COLO829 (cell line): ENCODE measurements at places on chromosomes 12 and 14.

DNA sequence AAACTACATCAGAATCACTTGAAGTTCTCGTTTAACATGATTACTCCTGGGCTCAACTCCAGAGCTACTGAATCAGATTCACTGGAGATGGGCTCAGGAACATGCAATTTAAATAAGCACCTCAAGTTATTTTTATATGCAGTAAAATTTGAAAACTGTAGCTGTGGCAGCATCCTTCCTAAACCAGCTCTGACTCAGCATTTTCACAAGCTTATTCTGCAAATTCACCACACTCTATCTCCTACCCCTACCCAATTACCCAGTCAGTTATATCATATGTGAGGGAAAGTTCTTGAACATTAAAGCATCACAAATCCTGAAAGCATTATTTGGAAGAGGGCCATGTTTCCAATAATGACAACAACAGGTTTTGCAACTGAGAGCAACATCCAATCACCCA lies 24.2 kb upstream of the LRRC9 start:
- no peak for DNase-seq

DNA sequence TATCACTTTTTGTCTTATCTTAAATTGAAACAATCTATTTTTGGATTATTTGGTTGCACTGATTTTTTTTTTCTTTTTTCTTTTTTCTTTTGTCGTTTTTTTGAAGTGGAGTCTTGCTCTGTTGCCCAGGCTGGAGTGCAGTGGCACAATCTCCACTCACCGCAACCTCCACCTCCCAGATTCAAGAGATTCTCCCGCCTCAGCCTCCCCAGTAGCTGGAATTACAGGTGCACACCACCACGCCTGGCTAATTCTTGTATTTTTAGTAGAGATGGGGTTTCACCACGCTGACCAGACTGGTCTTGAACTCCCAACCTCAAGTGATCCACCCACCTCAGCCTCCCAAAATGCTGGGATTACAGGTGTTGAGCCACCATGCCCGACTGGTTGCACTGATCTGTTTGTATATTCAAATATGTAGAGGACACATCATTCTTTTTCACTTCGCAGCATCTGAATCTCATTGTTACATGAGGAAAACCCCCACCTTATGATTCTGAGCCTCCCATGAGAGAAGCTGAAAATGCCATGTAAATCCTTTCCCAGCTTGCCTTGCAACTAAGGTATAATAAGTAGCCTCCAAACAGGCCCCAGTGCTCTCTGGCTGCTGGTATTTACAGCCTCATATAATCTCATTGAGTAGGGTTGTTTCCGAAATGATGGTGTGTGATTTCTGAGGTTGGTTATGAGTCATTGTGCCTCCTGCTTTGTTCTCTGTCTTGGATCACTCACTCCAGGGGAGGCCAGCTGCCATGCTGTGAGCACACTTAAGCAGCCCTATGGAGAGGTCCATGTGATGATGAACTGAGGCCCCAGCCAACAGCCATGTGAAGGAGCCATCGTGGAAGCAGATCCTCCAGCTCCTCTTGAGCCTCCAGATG lies 5.2 kb upstream of the HSP90B1 start:
- no peak for DNase-seq

DNA sequence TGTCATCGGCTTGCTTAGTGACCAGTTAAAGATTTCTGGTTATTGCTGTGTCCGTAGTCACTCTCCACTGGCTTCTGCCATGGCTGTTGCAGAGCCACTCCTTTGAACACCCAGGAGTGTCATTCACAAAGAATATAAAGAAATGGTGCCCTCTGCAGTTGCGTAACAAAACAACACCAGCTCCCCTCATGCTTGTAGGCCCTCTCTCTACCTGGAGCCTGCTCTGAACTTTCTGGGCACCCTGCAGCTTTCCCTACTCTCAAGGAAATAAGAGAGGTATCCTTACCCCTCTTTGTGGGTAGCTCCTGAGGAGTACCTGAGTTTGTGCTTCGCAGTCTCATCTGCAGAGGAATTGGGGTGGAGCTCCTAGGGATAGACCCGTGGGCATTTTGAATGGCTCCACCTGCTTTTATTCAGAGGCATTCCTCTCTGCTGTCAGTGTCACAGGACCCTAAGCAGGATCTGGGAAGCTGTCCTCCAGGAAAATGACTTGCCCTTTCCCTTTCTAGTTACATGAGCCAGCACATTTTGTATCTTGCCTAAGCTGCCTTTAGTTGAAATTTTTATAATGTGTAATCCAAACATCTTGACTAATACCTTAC lies 97.2 kb upstream of the TMEM260 start:
- no peak for DNase-seq

DNA sequence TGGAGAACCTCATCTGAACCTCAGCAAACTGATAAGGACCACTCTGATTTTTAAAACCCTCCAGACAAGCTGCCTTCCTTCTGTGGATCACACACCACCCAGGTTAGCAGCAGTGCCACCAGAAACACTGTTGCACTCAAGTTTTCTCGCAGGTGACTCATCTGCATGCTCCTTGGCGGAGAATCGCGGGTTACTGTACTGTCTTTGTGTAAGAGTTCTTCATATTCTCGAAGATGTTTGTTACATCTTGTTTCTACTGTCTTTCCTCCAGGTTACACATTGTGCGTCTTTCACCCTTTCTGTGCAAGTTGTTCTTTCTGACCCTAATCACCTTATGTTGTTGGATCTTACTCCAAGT lies 331.2 kb downstream of the CACNA1C start:
- no peak for DNase-seq

DNA sequence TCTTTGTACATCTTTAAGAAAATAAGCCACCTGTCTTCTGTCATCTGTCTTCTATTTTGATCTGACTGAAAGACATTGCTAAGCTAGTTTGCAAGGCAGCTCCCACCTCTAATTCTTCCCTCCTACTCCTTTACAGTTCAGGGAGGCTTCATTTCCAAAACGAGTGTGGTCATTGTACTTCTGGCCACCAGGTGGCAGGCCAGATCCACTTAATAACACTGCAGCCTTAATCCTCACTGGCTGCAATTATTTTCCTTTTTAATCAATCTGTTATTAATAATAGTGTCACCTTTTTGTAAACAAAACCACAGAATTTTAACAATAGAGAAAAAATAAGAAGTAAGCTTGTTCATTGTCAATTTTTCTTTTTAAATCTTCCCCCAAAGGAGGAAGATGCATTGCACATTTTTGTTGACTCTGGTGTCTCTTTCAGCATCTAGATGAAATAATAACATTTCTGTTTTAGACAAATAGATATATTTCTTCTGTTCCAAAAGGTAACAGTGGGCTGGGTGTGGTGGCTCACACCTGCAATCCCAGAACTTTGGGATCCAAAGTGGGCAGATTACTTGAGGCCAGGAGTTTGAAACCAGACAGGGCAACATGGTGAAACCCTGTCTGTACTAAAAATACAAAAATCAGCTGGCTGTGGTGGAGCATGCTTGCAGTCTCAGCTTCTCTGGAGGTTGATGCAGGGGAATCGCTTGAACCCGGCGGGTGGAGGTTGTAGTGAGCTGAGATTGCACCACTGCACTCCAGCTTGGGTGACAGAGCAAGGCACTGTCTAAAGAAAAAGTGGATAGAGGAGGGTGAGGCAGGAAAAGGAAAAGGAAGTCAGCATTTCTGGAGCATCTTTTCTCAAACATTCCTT lies 23.3 kb downstream of the GABARAPL1 start:
- peak; percentile 48 for DNase-seq

- no peak for DNase-seq
Observed at GRCh38 chr14:83883732-83884131, 1646.2 kb upstream of the FLRT2 start.

DNA sequence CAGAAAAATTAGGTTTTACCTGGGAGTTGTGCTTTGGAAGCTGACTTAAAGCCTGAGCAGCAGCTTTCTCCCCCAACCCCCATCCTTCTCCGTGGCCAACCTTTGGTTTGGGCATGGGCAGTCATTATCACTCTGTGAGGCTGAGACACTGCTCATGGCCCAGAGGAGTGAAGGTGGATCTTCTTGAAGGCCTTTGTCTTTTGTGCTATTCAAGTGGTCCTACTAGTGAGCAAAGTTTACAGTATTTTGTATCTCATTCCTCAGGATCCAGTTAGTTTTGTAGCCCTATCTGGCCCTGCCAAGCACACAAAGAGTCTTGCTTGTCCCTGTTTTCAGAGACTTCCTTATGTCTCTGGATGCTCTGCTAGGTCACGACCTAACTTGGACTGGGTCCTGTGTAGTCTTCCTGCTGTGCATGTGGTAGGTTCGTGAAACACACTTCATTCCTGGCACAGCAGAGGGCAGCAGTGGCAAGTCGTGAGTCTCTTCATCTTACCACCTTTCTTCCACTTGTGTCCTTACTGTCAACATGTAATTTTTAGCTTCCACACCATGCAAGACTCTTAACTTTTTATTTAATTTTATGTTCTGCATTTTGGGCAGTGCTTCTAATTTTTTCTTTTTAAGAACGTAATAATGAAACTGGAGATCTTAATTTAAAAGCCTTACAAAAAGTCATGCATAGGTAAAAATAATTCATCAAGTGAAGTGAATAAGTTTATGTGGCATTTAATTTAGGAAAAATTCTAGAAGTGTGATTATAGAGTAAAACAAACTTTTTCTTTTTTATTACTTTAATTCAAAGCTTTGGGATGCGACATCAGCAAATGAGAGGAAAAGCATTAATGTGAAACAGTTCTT lies 53.7 kb downstream of the APAF1 start:
- DNase-seq = peak; percentile 11

DNA sequence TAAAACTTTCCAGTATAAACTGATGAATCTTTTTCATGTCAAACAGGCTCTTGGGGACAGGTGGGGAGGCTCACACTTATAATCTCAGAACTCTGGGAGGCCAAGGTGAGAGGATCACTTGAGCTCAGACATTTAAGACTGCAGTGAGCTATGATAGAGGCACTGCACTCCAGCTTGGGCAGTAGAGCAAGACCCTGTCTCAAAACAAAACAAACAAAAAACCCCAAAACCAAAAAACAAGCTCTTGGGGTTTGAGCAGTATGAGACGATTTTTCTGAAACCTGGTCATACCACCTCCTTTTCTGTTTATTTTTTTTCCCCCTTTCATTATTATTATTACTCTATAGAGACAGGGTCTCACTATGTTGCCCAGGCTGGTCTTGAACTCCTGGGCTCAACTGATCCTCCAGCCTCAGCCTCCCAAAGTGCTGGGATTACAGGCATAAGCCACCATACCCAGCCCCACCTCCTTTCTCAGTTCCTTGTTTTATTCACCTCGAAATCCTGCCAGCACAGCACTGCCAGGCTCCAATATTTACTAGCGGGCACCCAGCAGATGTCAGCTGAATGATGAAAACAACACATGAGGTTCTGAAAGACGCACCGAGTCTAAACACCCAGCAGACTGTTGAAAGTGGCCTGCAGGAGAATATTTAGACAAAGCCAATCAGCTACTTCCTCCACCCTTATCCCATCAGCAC lies 19.5 kb upstream of the CDK17 start:
- no peak for DNase-seq

DNA sequence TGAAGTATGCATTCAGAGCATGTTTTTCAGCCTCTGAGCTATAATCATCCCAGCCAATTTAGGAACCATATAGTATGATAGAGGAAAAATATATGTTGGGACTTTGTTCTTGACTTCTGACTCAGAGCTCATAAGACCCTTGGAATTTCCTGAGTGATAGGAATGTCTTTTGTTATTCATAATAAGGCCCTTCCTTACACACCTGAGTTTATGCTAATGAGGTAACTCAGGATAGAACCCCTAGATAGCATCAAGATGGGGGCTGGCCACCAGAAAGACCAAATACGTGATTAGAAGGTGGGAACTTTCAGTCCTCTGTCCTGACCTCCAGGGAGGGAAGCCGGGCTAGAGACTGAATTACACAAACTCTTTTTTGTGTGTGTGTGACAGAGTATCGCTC lies 32.4 kb upstream of the PLEK2 start:
- no peak for DNase-seq

DNA sequence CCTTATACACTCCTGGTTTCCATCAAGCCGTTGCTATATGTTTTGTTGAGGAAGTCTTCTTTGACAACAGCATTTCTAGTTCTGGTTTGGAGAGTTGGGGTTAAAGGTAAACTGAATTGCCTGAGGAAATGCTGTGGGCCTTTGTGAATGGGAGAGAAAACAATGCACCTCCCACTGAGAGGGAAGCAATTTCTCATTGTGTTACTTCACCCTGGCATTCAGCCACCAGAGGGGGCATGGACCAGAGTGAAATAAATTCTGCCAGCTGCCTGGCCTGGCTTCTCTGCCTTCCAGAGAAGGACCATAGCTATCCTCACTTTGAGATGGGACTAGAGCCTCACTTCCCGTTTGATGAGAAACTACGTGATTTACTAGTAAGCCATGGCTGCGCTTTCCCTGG lies 475.3 kb downstream of the EGLN3 start:
- DNase-seq = no peak

DNA sequence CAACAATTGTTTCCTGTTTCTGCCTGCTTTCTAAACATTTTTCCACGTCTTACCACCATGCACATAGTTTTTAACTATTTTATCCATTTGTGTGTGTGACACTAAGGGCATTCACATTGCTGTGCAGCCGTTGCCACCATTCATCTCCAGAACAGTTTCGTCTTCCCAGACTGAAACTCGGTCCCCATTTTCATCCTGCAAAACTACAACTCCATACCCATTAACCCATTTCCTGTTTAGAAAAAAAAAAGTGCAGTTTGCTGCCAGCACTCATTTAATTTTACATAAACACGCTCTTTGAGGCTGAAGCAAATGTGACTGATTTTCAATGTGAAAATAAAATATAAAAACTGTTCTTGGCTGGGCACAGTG lies 15.5 kb downstream of the UBC start:
- no peak for DNase-seq
